ENCODE measurements at places on chromosomes 7 and 10. TPM values are rescaled to one million over a fixed set of nuclear protein-coding genes. Genes with fewer than 3 reads are reported as not detected.

DNA sequence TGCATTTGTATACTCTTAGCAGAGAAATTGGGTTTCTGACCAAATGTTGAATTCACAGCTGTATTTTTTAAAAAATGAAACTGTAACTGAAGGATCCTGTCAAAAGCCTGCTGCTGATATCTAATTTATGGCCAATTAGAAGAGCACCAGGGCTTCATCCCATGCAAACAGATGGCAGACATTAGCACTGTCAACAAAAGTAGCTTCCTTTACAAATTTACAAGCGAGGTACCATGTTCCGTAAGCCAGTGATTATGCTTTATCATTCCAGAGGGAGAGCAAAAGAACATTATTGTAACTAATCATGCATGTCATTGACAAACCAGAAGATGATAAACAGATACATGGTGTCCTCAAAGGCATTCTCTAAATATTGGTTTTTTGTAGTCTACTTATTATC lies 177.2 kb upstream of the DKK1 start:
- no peak for DNase-seq

DNA sequence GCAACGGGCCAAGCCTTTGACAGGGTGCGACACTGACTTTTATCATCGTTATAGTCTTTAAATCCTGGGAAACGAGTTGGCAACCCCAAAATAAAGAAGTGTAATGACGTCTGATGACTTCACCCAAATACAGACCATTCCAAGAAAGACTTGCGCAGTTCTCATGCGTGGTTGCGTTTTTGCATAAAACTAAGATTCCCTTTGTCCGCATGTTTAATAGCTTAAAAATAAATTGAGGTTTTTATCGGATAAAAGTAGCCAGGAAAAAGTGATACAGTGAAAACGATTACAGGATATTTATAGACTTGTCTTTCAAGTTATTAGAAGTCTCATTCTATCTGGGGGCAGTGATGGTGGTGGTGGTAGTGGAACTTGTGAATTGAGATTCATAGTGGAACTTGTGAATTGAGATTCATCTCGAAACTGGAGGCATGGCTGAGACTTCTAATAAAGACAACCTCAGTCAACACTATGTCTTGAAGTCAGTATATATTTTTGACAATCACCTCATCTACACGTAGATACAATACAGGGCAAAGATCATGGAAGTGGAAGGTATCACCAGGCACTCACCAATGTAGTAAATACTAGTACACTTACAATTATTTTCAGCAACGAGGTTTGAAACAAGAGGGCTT lies 1.2 kb upstream of the NAMPT start:
- DNase-seq = no peak

The LMOD2 gene
- total RNA-seq = not detected

The AS3MT gene
- total RNA-seq = 0.96 TPM

The GDF2 gene
- not detected for total RNA-seq

The HOGA1 gene
- total RNA-seq = 3.9 TPM

The OR2A1 gene
- total RNA-seq = not detected

The TMEM229A gene
- 7.2 TPM for total RNA-seq

The RPP38 gene
- total RNA-seq = 12.5 TPM

GRCh38 chr10:77397103-77397502 lies 240.5 kb downstream of the KCNMA1 start:
- DNase-seq = no peak

- DNase-seq = peak; percentile 58
Measured at GRCh38 chr7:47254081-47254977, 327.6 kb downstream of the TNS3 start.

GRCh38 chr10:3500408-3500856 lies 284.6 kb downstream of the KLF6 start:
- no peak for DNase-seq

- no peak for DNase-seq
Measured at GRCh38 chr10:122630526-122630925, 69.1 kb downstream of the C10orf120 start.

DNA sequence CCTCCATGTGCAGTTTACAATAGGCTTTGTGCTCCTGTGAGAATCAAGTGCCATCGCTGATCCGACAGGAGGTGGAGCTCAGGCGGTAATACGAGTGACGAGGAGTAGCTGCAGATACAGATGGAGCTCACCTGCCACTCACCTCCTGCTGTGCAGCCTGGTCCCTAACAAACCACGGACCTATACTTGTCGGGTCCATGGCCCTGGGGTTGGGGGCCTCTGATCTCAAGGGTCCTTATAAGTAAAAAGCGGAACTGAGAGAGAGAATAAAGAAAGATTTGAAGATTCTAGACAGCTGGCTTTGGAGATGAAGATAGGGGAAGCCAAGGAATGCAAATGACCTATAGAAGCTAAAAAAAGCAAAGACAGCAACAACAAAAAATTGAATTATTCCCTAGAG lies 130.6 kb downstream of the PLXDC2 start:
- DNase-seq = no peak

GRCh38 chr10:60101821-60102220 lies 195.5 kb upstream of the CCDC6 start:
- no peak for DNase-seq

DNA sequence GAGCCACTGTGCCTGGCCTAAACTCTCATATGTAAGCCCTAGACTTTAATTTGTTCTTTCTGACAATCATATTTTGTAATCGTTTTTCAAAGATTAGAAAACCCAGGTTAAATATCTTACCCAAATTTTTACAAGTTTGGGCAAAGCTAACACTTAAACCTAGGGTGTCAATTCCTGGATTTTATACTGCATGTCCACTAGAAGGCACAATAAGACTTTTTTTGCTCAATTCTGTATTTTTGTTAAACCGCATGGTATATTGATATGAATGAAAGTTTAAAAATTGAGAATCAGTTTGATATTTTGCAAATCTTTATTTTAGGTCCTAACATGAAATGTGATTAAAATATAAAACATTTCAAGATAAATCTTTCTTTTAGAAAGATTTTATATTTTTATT lies 29.3 kb downstream of the DYNC2I1 start:
- DNase-seq = no peak

GRCh38 chr7:15891151-15891881 lies 204.8 kb upstream of the MEOX2 start:
- DNase-seq = no peak

GRCh38 chr7:43764039-43764761 lies 5.7 kb downstream of the BLVRA start:
- DNase-seq = no peak

DNA sequence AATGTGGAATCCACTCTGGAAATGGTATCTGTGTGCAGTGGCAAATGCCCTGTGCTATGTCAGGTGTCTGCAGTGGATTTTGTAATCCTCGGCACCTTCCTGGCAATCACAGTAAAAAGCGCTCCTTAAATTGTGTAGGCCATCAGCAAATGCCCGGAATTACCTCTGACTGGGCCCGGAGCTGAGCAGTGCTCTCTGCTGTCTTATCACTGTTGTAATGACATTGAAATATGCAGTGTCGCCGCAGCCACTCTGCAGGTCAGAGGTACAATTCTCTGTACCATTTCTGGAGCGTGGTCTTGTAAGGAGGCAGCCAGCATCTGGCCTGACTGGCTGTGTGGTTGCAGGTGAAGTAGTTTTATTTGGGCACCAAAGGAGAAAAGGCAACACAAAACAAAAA lies 416.4 kb upstream of the MKI67 start:
- DNase-seq = no peak

DNA sequence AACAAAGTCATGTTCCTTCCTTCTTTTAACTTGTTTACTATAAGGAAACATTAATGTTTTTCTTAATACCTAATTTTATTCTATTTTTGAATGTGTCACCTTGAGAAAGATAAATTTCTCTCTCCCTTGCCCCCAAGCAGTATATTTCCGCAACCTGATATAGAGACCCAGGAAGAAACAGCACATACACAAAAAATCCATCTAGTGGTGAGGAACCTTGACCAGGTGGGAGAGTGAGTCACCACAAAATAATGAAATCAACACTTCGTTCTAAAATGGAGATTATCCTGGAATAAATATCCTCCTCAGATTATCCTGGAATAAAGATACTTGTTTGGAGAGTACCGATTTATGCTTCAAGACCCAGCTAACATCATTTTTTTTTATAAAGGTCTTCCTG lies 232.9 kb upstream of the PTN start:
- DNase-seq = no peak

The GPR15LG gene
- total RNA-seq = not detected

- DNase-seq = peak; percentile 49
Measured at GRCh38 chr7:50092579-50093491, at the start of gene ZPBP. ZPBP (minus strand) TSS chr7:50093246; CDS start chr7:50093194, 52 bp downstream.

DNA sequence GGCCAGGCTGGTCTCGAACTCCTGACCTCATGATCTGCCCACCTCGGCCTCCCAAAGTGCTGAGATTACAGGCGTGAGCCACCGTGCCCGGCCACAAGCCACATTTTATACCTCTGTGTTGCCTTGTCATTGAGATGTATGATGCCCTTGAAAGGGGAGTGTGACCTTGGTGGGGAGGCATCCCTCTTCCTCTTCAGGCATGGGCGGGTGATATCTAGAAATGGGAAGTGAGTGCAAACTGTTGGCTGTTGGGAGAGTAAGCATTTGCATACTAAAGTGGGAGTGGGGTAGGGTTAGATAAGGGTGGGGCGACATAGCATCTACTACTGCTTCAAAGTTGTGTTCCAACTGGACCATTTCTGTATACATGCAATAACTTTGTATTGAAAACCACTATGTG lies 20.1 kb downstream of the RP9 start:
- DNase-seq = no peak

- no peak for DNase-seq
Measured at GRCh38 chr10:92849576-92850090, 1.3 kb downstream of the EXOC6 start.

The PON3 gene
- 1.9 TPM for total RNA-seq

- DNase-seq = no peak
Measured at GRCh38 chr10:58372607-58373441, 12.4 kb upstream of the TFAM start.

The LEP gene
- total RNA-seq = not detected

DNA sequence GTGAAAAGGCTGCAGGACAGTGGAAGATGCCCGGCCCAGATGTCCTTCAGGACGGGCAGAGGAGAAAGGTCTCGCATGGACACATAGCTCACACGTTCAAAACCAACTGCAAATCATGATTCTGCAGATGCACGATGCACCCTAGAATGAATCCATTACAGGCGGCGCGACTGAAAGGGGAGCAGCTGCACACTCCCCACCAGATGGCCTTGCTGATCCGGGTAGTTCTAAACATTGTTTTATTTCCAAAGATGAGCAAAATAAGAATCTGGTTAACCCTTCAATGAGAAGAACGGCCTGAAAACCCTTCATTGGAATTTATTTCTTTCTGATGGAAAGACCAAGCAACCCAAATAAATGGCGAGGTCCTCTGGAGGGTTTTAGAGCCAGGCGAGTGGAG lies 33.8 kb downstream of the CHST15 start:
- no peak for DNase-seq

- DNase-seq = no peak
Measured at GRCh38 chr10:123536176-123536845, 129.8 kb upstream of the GPR26 start.

DNA sequence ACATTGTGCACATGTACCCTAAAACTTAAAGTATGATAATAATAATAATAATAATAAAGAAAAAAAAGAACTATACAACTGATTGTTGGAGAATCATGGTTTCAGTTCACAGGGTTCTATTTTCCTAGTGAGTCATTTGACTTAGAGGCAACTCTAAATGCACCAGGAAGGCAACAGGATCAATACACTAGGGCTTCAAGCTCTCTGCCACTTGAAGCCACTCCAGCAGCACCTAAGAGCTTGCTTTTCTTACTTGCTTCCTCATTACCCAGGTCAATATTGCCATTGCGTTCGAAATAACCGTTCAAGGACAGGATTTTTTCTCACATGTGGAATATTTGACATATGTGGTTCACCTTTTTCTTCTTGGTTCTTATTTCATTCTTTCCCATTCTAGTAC lies 189.7 kb downstream of the GRM3 start:
- DNase-seq = no peak

DNA sequence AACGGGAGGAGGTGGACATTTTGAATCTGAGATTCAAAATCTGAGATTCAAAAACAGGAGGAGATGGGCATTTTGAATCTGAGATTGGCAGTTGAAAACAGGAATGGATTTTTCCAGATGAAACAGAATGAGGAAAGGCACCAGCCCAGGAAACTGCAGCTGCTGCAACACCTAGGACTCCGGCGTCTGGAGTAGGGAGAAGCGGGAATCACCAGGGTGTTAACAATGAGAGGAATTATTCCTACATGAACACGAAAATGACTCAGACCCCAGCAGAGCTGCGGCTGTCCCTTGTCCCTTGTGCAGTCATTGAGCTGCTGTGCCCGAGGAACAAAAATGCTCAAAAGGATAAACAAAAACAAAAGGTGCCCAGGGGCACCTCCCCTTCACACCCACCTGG lies 59.9 kb upstream of the KAT6B start:
- DNase-seq = no peak

DNA sequence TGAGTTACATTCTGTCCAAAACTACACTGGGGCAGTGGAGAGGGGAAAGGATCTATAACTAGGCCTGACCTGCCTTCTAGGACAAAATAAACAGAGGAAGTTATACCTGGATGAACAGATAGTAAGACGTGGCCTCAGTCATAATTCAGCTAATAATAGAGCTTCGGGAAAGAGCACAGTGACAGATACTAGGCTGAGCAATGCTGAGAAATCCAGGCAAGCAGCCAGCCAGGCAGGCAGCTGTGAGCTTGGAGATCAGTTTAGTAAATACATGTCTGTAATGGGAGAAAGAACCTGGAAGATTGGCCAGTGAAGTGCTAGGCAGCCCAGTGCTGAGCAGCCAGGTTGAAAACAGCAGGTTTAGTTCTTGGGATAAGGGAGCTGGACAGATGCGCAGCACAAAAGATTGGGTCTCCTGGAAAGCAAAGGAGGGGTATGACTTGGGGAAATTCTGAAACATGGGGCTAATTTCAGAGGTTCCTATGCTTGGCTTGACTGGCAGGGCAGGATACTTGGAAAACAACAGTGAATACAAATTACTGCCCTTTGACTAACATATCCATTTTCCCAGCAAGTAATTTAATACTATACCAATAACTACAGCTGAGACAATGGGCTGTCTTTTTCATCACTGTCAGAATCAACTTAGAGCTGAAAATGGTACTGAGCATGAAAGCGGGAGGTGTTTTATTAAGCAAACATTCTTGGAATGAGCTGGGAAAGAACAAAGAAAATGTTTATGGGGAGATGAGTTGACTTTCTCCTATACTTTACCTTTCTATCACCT lies 140.8 kb downstream of the DGKB start:
- DNase-seq = peak; percentile 63

The AKR1C8 gene
- not detected for total RNA-seq

DNA sequence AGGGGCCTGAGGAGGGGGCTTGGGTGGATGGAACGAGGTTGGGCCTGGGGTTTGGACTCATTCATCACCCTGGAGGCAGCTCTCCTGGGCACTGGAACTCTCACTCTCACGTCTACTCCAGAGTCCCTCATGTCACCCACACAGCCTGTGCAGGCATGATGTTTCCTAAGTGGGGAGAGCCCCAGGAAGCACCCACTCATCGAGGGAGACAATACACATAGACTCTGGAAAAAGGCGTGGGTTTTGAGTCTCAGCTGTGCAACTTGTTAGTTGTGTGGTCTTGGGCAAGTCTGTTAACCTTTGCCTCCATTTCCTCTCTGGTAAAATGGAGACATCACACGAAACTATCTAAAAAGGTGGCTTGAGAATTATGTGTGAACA lies 25.9 kb upstream of the RBM20 start:
- no peak for DNase-seq

The NUDT5 gene
- total RNA-seq = 41.0 TPM

GRCh38 chr10:97542169-97543024 lies 30.2 kb upstream of the ANKRD2 start:
- DNase-seq = no peak
